ENCODE measurements at places on chromosomes 2 and 18.

DNA sequence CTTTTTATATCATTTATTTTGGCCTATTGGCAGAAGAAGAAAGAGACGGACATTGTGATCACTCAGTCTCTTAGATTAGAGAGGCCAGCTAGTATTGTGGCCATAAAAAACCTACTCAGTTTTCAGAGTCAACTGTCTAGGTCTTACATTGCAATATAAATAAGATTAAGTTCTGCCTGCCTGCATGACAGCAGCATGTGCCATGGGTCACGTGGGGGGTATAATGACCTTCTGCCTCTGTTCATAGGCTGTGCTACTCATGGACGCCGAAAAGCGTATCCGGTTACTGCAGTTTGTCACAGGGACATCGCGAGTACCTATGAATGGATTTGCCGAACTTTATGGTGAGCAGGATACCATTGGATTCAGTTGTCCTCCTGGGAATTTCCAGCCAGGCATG lies 238.5 kb downstream of the ALPK2 start:
- no peak for DNase-seq

DNA sequence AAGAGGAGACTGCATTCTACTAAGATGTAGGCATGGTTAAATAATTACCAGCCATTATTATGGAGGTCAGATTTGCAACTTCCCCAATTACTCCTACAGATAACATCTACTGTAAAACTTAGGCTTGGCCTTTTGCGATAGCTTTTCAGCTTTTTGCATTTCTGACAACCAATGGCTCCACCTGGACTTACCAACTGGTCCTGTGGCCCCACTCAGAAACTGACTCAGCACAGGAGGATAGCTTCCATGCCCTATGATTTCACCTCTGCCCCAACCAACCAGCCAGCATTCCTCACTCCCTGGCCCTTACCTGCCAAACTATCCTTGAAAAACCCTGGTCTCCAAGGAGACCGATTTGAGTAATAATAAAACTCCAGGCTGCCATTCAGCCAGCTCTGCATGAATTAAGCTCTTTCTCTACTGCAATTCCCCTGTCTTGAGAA lies 28.2 kb downstream of the TUBB6 start:
- no peak for DNase-seq

GRCh38 chr2:64742678-64743077 lies 89.0 kb upstream of the SERTAD2 start:
- DNase-seq, result no peak

DNA sequence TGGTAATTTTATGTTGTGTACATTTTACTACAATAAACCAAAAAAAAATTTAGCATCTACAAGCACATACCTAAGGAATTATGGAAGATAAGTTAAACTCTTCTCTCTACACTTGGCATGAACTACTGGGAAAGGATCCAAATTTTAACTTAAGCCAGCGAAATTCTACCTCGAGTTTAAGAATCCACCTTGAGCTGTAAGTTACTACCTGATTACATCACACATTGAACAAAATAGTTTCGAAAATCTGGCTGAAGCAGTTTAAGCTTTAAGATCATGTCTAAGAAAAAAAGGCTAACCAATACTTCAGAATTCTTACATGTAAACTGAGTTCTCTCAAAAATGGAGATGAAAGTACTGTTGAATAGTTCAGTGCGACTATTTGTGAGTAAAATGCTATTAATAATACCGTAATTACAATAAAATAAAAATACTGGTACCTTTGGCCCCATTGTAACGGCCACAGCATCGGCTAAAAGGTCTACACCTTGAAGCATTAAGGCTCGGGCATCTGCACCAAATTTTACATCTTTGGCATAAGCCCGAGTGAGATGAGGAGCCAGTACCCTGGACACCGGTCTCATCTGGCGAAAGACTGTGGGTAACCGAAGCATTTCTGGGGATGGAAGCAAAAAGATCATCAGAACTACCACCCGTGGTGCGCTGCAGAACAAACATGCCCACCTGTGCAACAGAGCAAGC lies 1.3 kb downstream of the HSPD1 start:
- no peak for DNase-seq

- no peak for DNase-seq
Measured at GRCh38 chr2:159230145-159230877, 56.2 kb downstream of the WDSUB1 start.

- DNase-seq, result no peak
Measured at GRCh38 chr2:200735061-200735460, 76.6 kb upstream of the BZW1 start.

GRCh38 chr2:129337076-129337475 lies 642.4 kb upstream of the RAB6C start:
- no peak for DNase-seq

- no peak for DNase-seq
Measured at GRCh38 chr18:159933-160332, 1.6 kb downstream of the USP14 start.

DNA sequence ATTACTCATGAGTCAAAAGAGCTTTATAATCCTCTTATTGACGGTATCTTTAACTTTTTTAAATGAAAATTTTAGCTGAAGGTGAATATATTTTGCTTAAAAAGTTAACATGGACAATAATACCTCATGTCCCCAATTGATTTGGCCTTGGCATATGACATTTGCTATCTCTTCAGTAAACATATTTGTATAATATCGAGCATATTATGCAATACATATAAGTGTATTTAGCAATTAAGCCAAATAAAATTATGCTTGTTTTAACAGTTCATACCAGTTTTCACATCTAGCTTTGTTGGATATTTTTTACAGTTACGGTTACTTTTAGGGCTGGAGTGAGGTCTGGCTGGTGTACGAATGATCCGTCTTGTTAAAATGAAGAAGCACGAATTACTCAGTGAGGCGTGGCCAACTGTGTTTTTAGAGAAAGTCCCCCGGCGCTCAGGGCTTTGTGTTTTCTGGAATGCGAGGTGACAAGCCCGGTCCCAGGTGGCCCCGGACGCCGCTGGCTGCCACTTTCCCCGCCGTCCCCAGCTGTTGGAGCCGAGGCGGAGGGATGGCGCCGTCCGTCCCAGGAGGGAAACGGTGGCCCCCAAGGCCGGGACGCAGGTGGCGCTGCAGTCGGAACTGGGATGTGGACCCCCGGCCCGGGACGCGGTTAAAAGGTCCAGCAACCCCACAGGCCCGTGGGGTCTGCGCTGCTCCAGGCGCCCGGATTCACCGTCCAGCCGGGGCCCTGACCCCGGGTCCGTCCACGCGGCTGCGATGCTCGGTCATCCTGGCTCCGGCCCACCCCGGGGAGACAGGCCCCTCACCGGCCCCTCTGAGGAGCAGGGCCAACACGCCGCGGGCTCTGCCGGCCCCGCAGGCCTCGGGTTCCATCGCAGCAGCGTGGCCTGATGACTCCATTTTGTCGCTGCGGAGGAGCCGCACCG lies 41.3 kb downstream of the TMEM18 start:
- no peak for DNase-seq

- DNase-seq, result no peak
Measured at GRCh38 chr2:175057078-175057685, 52.0 kb upstream of the CHN1 start.

GRCh38 chr2:104945866-104946265 lies 92.0 kb downstream of the POU3F3 start:
- no peak for DNase-seq

DNA sequence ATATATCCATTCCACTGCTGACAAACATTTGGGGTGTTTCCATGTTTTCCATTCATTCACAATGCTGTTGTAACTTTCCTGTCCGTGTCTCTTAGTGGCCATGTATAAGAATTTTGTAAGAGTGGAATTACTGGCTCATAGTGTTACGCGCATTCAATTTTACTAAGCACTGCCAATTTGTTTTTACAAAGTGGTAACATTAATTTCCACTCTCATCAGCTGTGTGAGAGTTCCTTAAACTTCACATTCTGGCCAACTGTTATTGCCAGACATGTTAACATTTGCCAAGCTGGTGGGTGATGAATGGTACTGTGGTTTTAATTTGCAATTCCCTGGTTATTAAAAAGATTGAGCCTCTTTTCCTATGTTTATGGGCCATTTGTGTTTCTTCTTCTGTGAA lies 134.2 kb downstream of the DTNB start:
- DNase-seq, result no peak

GRCh38 chr2:172373766-172374165 lies 53.6 kb upstream of the ITGA6 start:
- no peak for DNase-seq

- DNase-seq, result no peak
Measured at GRCh38 chr18:22066083-22066485, 103.3 kb upstream of the GATA6 start.

DNA sequence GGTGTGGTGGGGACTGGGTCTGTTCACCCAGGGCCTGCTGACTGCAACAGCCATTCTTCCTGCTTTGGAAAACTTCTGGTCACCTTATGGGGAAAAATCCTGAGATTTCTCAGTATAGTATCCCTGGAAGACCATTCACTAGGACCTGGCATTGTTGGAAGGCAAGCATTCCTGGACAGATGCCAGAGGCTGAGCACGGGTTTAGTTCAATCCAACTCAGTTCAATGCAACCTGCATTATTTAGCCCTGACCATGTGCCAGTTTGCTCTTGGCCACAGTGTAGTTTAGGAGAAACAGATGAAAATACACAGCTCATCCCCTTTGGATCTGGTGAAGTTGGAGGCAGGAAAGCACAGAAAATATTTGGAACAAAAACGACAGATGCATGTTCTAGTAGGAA lies 95.9 kb downstream of the LPIN1 start:
- no peak for DNase-seq

DNA sequence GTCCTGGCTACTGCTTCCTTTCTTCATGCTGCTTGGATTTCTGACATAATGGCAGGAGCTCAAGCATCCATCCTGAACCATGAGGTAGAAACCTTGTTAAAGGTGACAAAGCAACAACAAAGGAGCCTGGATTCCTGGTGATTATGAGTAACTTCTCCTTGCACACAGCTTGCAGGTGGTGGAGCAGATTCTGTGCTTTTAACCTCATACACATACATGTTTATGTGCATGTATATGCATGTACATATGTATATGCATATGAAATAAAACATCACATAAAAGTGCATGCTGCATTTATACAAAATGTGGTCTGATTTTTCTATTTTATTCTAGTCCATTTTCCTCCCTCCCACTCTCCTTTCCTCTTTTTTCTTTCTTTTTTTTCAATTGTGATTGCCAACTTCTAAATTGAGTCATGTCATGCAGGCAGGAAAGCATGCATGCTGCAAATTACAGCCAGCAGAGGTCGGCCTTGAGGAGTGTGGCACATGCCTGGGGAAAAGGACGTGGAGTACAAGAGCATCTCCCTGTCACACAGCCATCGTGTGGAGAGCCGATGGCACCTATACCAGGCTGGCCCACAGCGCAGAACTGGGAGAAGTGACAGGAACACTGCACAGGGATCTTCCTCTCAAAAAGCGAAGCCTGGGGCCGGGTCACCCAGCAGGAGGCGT lies 17.9 kb downstream of the LCT start:
- no peak for DNase-seq

- DNase-seq, result no peak
Measured at GRCh38 chr18:54824761-54825160, 3.5 kb upstream of the RAB27B start.

- no peak for DNase-seq
Measured at GRCh38 chr18:75226286-75226955, 15.8 kb downstream of the TSHZ1 start.

- no peak for DNase-seq
Measured at GRCh38 chr2:128642821-128643220, 324.2 kb upstream of the HS6ST1 start.

GRCh38 chr18:13443552-13443951 lies 225.0 kb downstream of the LDLRAD4 start:
- no peak for DNase-seq

GRCh38 chr2:12391116-12391515 lies 325.6 kb upstream of the TRIB2 start:
- DNase-seq, result no peak

Measured in activated CD4-positive, CD25-positive, alpha-beta regulatory T cell treated with anti-CD3 and anti-CD28 coated beads, Interleukin-2, amount 50 U/mL, for 16 hours (primary cell).